Jurkat, Clone E6-1 (cell line): ENCODE measurements at places on chromosomes 6 and 20.

DNA sequence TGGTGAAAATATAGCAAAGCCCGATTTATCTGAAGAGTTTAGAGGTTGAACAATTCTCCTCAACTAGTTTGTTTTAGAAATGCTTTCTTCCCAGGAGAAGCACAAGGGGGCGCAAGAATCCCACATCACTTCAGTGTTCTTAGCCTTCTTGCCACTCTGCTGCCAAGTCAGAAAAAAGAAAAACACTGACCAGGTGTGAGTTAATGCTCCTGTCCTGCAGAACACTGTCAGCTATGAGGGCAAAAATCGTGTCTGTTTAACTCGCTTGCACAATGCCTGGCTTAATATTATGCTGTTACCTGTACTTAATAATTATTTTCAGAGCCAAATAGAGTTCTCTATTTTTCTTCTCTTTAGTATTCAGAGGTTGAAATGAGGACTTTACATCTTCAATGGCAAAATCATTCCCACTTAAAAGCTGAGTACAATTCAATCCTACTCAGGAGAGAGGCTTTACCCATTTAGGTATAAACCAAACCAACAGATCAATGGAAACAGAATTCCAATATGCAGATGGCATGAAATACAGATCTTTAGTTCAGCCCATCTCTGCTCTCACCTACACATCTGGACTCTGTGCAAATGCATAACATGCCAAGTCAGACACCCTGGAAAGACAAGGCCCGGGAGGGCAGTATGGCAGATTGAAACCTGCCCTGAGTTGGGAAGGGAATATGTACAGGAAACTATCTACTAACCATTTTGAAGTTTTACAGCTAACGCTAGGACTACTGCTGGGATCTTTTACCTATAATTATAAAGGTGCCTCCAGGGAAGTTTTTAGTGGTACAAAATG is 71.4 kb upstream of the TULP1 start:
- DNase-seq, result peak; percentile 71

- no peak for DNase-seq
Observed at GRCh38 chr20:34705397-34706301, 1.5 kb downstream of the TP53INP2 start.

- DNase-seq, result no peak
Observed at GRCh38 chr6:47817749-47818148, 35.9 kb downstream of the OPN5 start.

- no peak for DNase-seq
Observed at GRCh38 chr20:24634855-24635254, 165.4 kb downstream of the SYNDIG1 start.

DNA sequence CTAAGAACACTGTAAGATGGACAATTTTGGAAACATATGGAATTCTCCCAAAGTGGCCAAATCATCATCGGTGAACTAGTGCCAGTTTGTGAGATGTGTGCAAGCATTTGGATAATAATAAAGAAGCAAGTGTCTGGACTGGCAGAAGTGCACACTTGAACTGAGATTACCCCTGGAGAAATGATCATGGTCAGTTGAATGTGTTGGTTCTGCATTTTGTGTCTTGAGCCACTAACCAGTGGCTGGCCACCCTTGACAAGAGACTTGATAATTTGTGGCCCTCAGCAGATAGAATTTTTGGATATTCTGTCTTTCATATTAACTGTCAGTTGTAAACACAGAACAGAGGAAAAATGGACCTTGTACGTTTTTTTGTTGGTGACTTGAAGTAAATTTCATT is 37.4 kb downstream of the CITED2 start:
- DNase-seq, result no peak

GRCh38 chr6:83867527-83868161 is 8.2 kb downstream of the CYB5R4 start:
- peak; percentile 41 for DNase-seq

DNA sequence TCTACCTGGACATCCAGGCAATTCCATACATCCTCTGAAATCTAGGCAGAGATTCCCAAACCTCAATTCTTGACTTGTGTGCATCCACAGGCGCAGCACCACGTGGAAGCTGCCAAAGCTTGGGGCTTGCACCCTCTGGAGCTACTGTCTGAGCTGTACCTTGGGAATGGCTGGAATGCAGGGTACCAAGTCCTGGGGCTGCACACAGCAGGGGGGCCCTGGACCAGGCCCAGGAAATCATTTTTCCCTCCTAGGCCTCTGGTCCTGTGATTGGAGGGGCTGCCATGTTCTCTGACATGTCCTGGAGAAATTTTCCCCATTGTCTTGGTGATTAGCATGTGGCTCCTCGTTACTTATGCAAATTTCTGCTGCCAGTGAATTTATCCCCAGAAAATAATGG is 391.9 kb upstream of the CHD6 start:
- DNase-seq, result no peak
